ENCODE measurements at places on chromosomes 1 and 21.
A peak's percentile ranks its signal among the peaks of the same experiment; 100 is the strongest.

DNA sequence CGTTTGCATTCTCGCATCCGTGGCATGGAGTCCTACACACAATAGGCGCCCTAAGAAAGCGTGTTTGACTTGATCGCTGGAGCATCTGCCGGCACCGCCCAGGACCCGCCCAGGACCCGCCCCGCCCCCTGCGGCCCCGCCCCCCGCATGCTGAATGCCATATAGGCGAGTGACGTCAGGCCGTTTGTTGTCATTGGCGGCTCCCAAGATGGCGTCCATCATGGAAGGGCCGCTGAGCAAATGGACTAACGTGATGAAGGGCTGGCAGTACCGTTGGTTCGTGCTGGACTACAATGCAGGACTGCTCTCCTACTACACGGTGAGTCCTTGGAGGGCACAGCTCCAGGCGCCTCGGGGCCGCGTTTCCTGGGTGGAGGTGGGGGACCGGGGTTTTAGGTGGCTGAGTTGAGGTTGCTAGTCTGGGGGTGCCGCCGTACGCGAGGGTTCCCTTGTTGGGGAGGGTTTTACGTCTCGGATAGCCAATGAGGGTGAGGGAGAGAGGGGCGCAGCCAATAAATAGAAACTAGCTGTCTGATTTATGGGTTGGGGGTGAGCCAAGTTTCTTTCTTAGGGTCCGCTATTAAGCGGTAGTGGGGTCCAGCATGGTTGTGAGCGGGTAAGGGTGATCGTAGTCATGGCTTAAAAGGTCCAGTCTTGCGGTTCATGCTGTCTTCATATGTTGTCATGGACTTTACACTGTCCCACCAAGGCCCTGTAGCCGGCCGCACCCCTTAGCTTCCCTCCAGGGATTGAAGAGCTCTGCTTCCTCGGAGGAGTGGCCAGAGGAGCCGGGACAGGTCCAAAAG, at the start of gene OSBPL9:
Gene OSBPL9, plus strand, starts transcription at position 190 of the 806 bp plus-strand sequence. Its CDS starts 19 bp downstream, at position 209.
- DNase-seq: peak; percentile 79

DNA sequence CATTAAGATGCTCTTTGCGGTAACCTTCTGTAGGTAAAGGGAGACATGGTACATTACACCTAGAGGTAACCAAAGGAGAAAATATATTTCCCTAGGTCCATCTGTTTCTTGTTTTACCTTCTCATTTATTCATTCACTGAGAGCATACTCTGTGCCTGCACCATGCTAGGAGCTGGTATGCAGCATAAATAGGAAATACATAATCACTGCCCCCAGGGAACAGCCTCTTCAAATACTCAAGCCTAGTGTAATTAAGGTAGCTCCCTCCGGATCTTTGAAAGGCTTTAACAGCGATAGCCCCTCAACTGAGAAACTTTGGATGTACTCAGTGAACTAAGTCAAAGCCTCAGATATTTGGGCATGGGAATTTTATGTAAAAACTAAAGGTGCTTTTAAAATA, 123.6 kb downstream of the GABPA start:
- no peak for DNase-seq

DNA sequence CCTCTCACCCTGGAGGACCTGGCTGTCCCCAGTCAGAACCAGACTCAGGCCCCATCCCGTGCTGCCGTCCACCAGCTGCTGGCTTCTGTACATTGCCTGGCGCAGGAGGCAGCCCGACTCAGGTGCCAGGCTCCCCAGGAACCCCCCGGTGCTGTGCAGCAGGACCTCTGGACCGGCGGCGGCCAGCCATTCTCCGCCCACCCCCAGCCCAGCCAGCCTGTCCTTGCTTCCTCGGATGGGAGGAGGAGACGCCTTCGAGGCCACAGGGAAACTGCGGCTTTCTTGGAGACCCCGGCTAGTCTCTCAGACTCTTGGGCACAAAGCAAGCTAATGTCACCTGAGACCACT, 4.4 kb downstream of the C1orf167 start:
- no peak for DNase-seq

DNA sequence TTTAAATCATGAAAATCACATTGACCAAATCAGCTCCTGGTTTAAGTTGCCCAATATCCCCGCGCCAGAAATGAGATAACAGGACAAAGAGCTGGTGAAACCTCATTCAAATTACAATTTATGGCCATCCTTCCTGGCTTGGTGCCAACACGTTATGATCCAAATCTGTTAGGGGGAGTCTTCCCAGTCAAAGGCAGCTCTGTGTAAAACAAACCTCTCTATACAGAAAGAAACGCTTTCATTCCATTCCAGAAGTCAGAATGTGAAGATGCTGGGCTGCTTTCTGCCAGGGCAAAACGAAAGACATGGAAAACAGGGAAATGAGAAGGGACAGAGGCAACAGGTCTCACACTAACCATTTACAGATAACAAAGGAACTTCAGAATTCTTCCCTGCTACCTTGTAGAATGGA, 53.5 kb upstream of the TIAM1 start:
- peak; percentile 40 for DNase-seq
